ENCODE measurements at places on chromosomes 3 and 15. TPM values are rescaled to one million over a fixed set of nuclear protein-coding genes. Genes with fewer than 3 reads are reported as not detected.

- H3K27me3 ChIP-seq = no peaks in the 10 kb centered on the region
- no peak overlapping the region for H3K4me3 ChIP-seq
- H3K27ac ChIP-seq = no peak overlapping the region
- no peaks in the 10 kb centered on the region for H3K4me1 ChIP-seq
- no peak for DNase-seq
These were observed 311.3 kb downstream of the PLCL2 start for GRCh38 chr3:17195856-17196604.

The PAQR5 gene
- total RNA-seq = 78.2 TPM

DNA sequence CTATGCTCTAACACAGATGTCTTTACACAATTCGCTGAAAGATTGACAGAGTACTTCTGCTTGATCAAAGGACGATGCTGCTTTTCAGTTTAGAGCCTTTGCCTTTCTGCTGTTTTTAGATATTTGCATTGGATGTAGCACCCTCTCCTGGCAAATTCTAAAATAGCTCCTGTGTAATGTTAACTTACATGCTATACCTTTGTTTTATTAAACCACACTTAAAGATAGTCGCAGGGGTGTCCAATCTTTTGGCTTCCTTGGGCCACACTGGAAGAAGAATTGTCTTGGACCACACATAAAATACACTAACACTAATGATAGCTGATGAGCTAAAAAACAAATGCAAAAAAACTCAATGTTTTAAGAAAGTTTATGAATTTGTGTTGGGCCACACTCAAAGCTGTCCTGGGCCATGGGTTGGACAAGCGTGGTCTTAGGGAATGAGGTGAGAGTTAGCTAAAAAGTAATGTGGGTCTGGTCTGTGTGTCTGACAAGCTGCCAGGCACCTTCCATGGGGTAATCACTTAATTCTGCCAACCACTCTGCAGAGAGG, 62.9 kb downstream of the ATG7 start:
- no peaks in the 10 kb centered on the region for H3K27me3 ChIP-seq
- H3K4me3 ChIP-seq = no peak overlapping the region
- peaks cover 10% of the 10 kb centered on the region for H3K36me3 ChIP-seq
- peaks cover 4% of the 10 kb centered on the region for H3K4me1 ChIP-seq

GRCh38 chr3:69255928-69256327, 130.0 kb downstream of the FRMD4B start:
- H3K27me3 ChIP-seq = no peaks in the 10 kb centered on the region
- H3K4me1 ChIP-seq = no peaks in the 10 kb centered on the region
- no peak overlapping the region for H3K27ac ChIP-seq
- H3K36me3 ChIP-seq = no peaks in the 10 kb centered on the region
- no peak overlapping the region for H3K4me3 ChIP-seq

DNA sequence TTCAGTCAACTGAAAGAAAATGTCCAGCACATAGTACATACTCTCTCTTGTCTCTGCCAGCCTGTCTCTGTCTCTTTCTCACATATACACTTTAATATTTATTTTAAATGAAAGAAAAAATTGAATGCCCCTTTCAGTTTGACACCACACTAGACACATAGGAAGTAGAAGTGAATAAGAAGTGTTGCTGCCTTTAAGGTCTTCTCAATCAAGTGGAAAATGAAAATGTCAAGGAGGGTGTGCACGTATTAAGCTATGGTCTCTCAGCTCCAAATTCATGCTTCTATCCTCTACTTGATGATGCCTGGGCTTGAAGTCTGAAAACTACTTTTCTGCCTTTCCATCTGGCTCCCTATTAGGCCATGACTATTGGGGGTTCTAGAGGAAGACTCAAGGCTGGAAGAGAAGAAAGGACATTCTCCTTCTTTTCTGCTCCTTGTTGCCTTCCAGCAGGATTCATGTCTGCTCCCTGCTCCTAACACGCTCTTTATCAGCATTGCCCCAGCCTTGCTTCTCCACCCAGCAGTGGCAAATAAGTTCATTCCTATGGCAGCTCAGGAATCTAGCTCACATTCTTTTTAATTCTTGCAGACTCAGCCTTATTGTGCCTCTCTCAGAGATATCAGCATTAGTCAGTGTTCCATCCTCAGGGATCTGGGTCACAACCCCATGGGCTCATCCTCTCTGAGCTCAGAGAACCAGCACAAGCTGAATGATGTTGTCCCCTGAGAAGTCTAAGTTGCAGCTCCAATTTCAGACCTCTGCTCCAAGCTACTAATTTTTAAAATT, 609.1 kb upstream of the GRM7 start:
- H3K27ac ChIP-seq = no peak overlapping the region
- H3K4me1 ChIP-seq = no peaks in the 10 kb centered on the region
- no peak overlapping the region for H3K4me3 ChIP-seq
- no peak for DNase-seq
- H3K27me3 ChIP-seq = no peaks in the 10 kb centered on the region
- no peaks in the 10 kb centered on the region for H3K36me3 ChIP-seq

DNA sequence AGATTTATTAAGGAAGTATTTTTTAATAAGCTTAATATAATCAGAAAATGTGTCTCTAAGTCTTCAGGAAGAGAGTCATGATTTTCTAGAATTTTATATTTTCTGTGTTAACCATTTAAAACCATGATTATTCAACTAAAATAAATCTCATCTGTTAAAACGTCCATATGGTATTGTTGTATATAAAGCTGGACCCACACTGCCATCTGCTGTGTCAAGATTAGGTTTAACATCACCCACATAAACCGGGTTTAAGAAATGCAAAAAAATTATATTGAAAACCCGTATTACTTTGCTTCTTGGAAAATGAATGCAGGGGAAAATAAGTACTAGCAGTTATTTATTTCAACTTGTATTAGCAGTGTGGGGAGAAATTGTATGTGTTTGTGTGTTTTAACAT, 9.5 kb upstream of the CCDC66 start:
- no peak overlapping the region for H3K4me3 ChIP-seq
- no peaks in the 10 kb centered on the region for H3K27me3 ChIP-seq
- no peak for DNase-seq
- no peak overlapping the region for H3K27ac ChIP-seq
- no peaks in the 10 kb centered on the region for H3K4me1 ChIP-seq

DNA sequence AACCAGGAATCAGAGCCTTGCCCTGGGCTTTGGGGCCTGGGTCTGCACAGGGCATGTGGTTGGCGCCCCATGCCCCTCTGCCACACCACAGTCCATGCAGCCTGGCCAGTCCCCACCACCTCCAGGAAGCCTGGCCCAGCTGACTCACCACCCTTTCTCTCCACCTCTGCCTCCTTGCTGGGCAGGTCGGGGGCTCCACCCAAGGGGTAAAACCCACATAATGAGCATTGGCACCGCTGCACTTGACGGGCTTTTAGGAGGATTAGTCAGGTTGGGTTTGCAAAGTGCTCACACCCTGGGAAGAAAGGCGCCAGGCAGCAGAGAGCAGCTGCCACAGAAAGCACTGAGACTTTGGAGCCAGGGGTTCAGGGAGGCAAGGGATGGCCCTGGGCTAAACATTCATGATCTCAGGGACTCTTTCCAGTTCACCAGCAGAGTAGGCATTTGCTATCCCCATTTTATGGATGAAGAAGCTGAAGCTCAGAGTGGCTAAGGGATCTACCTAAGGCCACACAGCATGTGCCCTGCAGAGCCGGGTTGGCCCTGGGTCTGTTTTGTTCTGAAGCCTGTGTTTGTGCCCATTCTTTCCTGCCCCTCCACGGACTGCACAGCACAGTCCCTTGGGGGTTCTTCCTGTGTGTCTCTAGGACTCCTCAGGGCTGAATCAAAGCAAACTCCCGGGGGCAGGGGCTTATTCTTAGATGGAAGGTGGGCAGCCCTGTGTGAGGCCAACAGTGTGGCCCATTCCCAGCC, 113.4 kb downstream of the ETFA start:
- peak overlapping the region; percentile 75 for H3K27ac ChIP-seq
- H3K4me1 ChIP-seq = peaks cover 40% of the 10 kb centered on the region
- no peaks in the 10 kb centered on the region for H3K36me3 ChIP-seq
- DNase-seq = no peak

DNA sequence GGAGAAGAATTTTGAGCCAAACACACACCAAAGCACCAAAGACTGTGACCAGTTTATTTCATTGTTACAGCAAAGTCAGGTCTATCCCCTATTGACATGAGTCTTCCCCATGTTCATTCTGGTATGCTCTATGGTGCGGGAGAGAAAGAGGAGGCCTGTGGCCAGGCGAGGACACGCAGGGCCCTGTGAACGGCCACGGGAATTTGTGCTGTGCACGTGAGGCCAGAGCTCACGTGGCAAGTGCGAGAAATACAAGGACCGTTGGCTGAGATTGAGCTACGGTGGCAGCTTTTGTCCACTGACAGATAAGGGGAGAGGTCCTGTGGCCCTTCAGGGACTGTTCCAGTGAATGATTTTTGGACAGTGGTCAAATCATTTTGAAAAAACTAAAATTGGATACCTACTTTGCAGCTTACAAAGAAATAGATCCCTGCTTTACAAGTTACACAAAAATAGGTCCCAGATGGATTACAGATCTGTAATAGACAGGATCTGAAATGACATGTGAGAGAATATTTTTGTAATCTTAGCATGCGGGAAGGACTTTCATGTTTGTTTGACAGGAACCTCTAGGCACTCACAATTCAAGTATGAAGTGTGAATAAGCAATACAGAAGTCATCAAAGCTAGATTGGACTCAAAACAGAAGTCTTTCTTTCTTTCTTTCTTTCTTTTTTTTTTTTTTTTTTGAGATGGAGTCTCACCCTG, 9.2 kb downstream of the ZSCAN2 start:
- H3K4me3 ChIP-seq = no peak overlapping the region
- H3K36me3 ChIP-seq = no peaks in the 10 kb centered on the region
- H3K27me3 ChIP-seq = no peaks in the 10 kb centered on the region
- no peaks in the 10 kb centered on the region for H3K4me1 ChIP-seq

DNA sequence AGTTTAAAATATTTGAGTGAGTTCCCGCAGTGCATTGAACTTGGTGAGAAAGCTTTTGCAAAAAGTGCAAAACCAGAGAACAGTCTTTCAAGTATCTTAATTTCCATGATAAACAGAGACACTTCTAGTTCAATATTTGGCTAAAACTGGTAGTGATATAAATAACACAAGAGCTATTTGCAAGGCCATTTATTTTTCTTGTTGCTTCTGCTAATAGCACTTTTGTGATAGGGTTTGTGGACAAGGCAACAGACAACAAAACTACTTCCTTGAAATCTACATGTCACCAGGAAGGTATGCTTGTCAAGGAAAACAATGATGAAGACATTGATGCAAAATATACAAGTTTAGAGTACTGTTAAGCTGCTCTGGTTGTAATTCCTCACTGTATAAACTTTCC, 1225.1 kb downstream of the OTOL1 start:
- H3K4me3 ChIP-seq = no peak overlapping the region
- no peak for DNase-seq
- H3K27me3 ChIP-seq = no peaks in the 10 kb centered on the region

The WDR48 gene
- total RNA-seq = 23.6 TPM

- no peak overlapping the region for H3K4me3 ChIP-seq
- H3K4me1 ChIP-seq = peaks cover 12% of the 10 kb centered on the region
- peak; percentile 70 for DNase-seq
- H3K27ac ChIP-seq = no peak overlapping the region
- no peaks in the 10 kb centered on the region for H3K27me3 ChIP-seq
These were observed 86.6 kb downstream of the LINGO1 start for GRCh38 chr15:77546050-77546501.

- H3K4me1 ChIP-seq = no peaks in the 10 kb centered on the region
- no peak overlapping the region for H3K4me3 ChIP-seq
- H3K27ac ChIP-seq = no peak overlapping the region
- no peaks in the 10 kb centered on the region for H3K36me3 ChIP-seq
- DNase-seq = no peak
These were observed 25.9 kb upstream of the KIF23 start for GRCh38 chr15:69388260-69388705.

The GP9 gene
- not detected for total RNA-seq

GRCh38 chr15:67189326-67190051, 65.0 kb downstream of the AAGAB start:
- no peak overlapping the region for H3K27ac ChIP-seq
- H3K27me3 ChIP-seq = no peaks in the 10 kb centered on the region

- H3K27ac ChIP-seq = no peak overlapping the region
- H3K27me3 ChIP-seq = peaks cover 12% of the 10 kb centered on the region
- DNase-seq = no peak
- H3K36me3 ChIP-seq = no peaks in the 10 kb centered on the region
- H3K4me3 ChIP-seq = no peak overlapping the region
These were observed 127.7 kb downstream of the SV2B start for GRCh38 chr15:91227766-91228165.

The PRICKLE2 gene
- total RNA-seq = 7.3 TPM

DNA sequence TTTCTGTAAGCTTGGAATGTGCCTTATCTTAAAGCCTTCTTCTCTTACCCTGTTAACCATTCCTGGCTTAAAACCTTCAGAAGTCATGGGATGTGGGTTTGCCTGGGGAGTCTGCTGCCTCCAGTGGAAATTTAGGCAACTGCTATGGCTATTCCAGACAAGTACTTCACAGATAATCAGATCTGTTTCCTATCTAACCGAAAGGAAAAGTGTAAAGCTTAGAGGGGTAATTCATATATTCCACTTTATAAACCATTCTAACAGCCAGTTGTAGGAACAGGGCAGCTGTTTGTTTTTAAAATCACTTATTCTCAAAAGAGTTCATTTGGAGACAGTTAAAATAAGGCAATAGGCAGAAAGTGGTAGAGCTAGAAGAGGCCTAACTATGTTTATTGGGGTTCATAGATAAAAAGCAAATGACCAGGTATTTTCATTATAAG, 219.9 kb downstream of the TCF12 start:
- no peak overlapping the region for H3K4me3 ChIP-seq
- H3K27me3 ChIP-seq = no peaks in the 10 kb centered on the region
- peaks cover 42% of the 10 kb centered on the region for H3K4me1 ChIP-seq
- DNase-seq = peak; percentile 32

- H3K4me1 ChIP-seq = no peaks in the 10 kb centered on the region
- no peak for DNase-seq
- H3K27ac ChIP-seq = no peak overlapping the region
- H3K36me3 ChIP-seq = no peaks in the 10 kb centered on the region
- H3K4me3 ChIP-seq = no peak overlapping the region
These were observed 57.2 kb upstream of the GOLGA8B start for GRCh38 chr15:34640661-34641060.

- no peaks in the 10 kb centered on the region for H3K36me3 ChIP-seq
- H3K4me3 ChIP-seq = no peak overlapping the region
- peaks cover 7% of the 10 kb centered on the region for H3K4me1 ChIP-seq
- H3K27me3 ChIP-seq = no peaks in the 10 kb centered on the region
- H3K27ac ChIP-seq = no peak overlapping the region
- DNase-seq = no peak
These were observed 88.2 kb downstream of the FAM43A start for GRCh38 chr3:194773771-194774455.

DNA sequence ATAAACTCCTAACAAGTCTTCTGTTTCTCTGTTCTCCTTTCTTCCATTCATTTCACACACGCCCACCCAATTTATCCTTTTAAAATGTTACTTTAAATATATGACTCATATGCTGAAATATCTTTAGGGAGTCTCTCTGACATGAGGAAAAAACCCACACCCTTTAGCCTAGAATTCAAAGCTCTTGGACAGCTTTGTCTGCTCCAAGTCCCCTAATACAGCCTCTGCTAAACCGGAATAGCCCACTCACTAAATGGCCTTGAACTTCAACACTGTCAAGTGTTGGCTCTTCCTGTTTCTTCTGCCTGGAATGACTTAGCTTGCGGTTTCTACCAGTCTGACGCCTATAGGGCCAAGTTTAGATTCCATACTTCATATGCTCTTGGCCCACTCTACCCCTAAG, 3.3 kb upstream of the CD96 start:
- DNase-seq = no peak
- no peak overlapping the region for H3K27ac ChIP-seq
- no peaks in the 10 kb centered on the region for H3K4me1 ChIP-seq
- H3K27me3 ChIP-seq = no peaks in the 10 kb centered on the region
- H3K4me3 ChIP-seq = no peak overlapping the region
